ENCODE measurements at places on chromosomes 6 and 20.
A peak's percentile ranks its signal among the peaks of the same experiment; 100 is the strongest.

- DNase-seq, result peak; percentile 67
Observed at GRCh38 chr6:2749969-2750600, 637 bp downstream of the MYLK4 start.

DNA sequence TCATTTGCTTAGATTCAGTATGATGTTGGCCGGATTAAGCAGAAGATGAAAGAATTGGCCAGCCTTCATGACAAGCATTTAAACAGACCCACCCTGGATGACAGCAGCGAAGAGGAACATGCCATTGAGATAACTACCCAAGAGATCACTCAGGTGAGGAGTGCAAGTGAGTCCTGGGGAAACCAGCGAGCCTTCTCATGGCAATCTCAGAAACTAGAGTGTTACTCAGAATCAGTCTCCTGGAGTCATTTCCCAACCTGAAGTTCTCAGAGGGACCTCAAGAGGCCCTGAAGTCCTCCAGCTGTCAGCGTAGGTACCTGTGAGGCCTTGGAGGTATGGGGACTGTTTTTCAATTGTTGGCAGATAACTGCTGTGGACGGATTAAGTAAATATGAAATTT, 16.9 kb downstream of the STX16 start:
- no peak for DNase-seq

- no peak for DNase-seq
Observed at GRCh38 chr20:10291568-10292248, 73.1 kb downstream of the SNAP25 start.

- DNase-seq, result no peak
Observed at GRCh38 chr6:157849288-157850017, 26.4 kb downstream of the SNX9 start.
